ENCODE measurements at places on chromosomes 11 and 22.
A peak's percentile ranks its signal among the peaks of the same experiment; 100 is the strongest.

DNA sequence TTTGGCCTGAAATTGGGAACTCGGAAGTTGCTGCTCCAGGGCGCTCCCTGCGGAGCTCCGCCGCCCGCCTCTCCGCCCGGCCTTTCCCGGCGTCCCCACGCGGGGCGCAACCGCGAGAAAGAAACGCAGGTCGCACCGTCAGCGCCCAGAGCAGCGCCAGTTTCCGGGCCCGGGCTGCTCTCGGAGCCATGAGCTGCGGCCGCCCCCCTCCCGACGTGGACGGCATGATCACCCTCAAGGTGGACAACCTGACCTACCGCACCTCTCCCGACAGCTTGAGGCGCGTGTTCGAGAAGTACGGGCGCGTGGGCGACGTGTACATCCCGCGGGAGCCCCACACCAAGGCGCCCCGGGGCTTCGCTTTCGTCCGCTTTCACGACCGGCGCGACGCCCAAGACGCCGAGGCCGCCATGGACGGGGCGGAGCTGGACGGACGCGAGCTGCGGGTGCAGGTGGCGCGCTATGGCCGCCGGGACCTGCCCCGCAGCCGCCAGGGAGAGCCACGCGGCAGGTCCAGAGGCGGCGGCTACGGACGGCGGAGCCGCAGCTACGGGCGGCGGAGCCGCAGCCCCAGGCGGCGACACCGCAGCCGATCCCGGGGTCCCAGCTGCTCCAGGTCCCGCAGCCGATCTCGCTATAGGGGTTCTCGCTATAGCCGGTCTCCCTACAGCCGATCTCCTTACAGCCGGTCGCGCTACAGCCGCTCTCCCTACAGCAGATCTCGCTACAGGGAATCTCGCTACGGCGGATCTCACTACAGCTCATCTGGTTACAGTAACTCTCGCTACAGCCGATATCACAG lies 521 bp downstream of the SRSF8 start:
- DNase-seq = peak; percentile 55

- DNase-seq = no peak
These were observed 913 bp downstream of the ZNHIT2 start for GRCh38 chr11:65116370-65117205.

GRCh38 chr22:44728761-44729324 lies 23.5 kb upstream of the ARHGAP8 start:
- no peak for DNase-seq

- DNase-seq = no peak
These were observed 38.5 kb upstream of the GRAMD4 start for GRCh38 chr22:46581538-46582244.

DNA sequence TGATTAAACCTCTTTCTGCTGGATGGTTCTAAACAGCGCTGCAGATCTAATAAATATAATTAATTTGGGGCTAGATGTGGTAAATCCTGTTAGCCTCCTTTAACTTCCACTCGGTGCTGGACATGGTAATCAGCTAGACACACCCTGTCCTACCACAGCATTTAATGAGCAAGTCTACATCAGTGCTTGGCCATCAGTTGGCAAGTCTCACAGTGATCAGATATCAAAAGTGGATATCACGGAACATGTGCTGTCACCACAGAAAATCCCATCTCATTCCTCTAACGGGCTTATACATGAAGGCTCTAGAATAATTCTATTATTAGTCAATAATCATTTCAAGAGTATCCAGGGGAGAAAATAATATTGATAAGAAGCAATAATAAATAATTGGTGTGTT lies 5.6 kb upstream of the USP28 start:
- no peak for DNase-seq

DNA sequence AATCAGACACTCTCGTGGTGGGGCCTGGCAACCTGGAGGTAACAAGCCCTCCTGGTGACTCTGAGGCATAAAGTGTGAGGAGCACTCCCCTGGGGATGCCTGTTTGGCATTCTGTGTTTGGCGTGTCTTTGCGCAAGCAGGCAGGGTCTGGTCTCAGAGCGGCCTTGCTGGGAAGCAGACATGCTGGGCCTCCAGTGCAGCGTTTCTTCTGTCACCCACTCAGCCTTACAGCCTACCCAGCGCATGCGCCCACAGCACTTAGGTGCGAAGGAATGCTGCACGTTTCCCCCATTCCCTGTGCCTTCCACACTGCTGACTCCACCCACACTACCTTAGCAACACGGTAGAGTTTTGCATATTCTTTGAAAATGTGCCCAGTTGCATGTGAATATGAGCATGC lies 7.4 kb upstream of the CXCR5 start:
- no peak for DNase-seq

All from activated CD8-positive, alpha-beta memory T cell treated with anti-CD3 and anti-CD28 coated beads for 1 hour (primary cell).